ENCODE measurements at places on chromosomes 7 and 10. TPM values are rescaled to one million over a fixed set of nuclear protein-coding genes. Genes with fewer than 3 reads are reported as not detected.

The PRPS1L1 gene
- polyA plus RNA-seq, result not detected

The KEL gene
- polyA plus RNA-seq, result not detected

The SOSTDC1 gene
- not detected for polyA plus RNA-seq

The POT1 gene
- 21.1 TPM for polyA plus RNA-seq

The CYTH3 gene
- polyA plus RNA-seq, result 1.5 TPM

The ITGA8 gene
- polyA plus RNA-seq, result not detected

The KCND2 gene
- polyA plus RNA-seq, result not detected

The RBM20 gene
- not detected for polyA plus RNA-seq

The KLF14 gene
- not detected for polyA plus RNA-seq

GRCh38 chr10:88932539-88933256, 19.9 kb downstream of the ACTA2 start:
- H3K27me3 ChIP-seq, result no peaks in the 10 kb centered on the region
- H3K27ac ChIP-seq, result no peak overlapping the region
- no peak overlapping the region for H3K4me3 ChIP-seq
- no peaks in the 10 kb centered on the region for H3K36me3 ChIP-seq
- DNase-seq, result peak; percentile 58
- H3K4me1 ChIP-seq, result peaks cover 5% of the 10 kb centered on the region

DNA sequence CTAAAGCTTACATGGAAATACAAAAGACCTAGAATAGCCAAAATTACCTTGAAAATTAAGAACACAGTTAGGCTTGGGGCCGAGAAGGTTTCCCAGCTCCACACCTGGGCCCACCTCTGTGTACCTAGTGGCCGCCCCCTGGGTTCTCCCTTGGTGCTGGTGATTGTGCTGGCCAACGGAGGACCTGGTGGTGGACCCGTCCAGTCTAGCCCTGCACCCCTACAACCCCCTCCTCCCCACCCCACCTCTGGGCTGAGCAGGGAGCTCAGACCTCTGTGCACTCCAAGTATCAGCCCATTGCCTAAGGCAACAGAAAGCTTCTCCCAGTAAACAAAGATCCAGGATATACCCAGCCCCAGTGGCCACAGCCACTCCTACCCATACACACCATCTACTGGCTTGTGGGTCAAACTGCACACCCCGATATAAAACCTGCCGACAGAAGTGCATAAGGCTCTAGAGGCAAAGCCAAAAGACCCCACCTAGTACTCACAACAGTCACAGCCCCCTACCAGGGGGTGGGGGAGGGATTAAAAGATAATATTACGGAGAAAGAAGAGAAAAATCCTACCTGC, 105.0 kb upstream of the DIP2C start:
- no peak for DNase-seq
- no peaks in the 10 kb centered on the region for H3K27me3 ChIP-seq
- no peak overlapping the region for H3K27ac ChIP-seq
- H3K4me1 ChIP-seq, result no peaks in the 10 kb centered on the region
- no peak overlapping the region for H3K4me3 ChIP-seq

DNA sequence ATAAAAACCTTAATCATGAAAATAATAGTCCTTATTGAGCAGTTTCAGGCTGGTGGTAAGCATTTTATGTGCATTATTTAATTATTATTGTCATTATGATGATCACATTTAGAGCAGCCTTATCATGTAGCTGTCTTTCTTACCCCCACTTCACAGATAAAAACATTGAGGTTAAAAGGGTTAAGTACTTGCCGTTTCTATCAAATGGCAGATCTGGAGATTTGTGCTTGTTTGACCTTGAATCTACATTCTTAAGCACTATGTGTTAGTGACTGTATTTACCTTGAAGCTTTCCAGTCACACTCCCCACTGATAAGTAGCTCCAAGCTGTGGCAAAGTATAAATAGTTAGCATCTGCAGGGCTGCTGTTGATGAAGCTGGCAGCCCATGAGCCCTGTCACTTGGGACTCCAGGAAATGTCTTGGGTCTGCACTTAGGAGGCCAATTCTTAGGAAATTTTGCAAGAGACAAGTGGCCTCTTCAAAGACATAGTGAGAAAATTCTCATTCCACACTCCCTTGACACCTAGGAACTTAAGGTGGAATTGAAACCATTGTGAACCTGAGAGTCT, 116.8 kb upstream of the AGR3 start:
- no peaks in the 10 kb centered on the region for H3K4me1 ChIP-seq
- no peak overlapping the region for H3K4me3 ChIP-seq
- no peak overlapping the region for H3K27ac ChIP-seq
- no peaks in the 10 kb centered on the region for H3K27me3 ChIP-seq
- no peak for DNase-seq
- no peaks in the 10 kb centered on the region for H3K36me3 ChIP-seq

DNA sequence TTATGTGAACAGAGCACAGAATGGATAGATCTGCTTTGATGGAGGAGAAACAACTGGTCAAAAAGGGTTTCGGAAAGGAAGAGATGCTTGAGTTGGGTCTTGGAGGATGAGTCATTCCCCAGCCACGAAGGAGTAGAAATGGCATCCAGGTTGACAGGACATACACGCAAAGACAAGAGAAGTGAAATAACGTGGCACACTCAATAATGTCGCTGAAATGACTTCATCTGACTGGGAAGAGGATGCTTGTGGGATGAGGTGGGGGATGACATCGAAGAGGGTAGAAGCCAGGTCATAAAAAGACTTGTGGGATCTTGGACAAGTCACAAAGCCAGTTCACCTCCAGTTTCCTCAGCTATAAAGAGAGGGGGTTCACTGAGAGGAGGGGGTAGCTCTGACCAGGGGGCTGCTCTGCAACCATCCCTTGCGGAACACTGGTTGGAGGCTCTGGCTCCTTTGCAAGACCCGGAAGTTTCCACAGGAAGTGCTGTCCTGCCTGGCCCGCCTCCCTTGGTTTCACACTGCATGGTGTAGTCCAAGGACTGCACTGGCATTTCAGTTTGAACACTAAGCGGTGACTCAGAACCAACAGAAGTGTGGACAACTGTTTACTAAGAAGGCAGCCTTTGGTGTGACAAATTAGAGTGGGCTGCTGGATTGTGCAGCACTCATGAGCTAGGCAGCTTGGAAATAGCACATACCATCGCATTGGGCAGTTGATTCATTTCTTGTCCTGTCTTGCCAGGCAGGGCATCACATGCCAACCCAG, 189.9 kb upstream of the ADO start:
- no peak overlapping the region for H3K27ac ChIP-seq
- no peak overlapping the region for H3K4me3 ChIP-seq
- H3K27me3 ChIP-seq, result no peaks in the 10 kb centered on the region
- DNase-seq, result no peak
- no peaks in the 10 kb centered on the region for H3K36me3 ChIP-seq
- no peaks in the 10 kb centered on the region for H3K4me1 ChIP-seq

DNA sequence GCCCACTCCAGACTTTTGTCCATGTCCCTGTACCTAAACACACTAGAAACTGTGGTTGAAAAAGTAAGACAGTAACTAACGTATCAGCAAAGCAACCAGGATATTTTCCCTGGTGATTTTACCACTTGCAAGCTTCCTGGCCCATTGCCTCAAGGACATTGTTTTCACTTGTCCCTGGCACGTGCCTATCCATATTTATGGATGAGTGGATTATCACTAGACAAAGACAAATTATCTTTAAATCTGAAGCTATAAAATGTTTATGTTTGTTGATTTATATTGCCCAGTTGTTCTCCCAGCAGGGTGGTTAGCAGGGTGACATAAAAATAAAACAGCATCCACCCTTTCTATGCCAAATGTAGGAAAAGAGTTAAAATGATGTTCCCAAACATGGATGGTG, 93.2 kb upstream of the STEAP1 start:
- no peak for DNase-seq
- no peak overlapping the region for H3K27ac ChIP-seq
- no peaks in the 10 kb centered on the region for H3K4me1 ChIP-seq
- H3K4me3 ChIP-seq, result no peak overlapping the region

DNA sequence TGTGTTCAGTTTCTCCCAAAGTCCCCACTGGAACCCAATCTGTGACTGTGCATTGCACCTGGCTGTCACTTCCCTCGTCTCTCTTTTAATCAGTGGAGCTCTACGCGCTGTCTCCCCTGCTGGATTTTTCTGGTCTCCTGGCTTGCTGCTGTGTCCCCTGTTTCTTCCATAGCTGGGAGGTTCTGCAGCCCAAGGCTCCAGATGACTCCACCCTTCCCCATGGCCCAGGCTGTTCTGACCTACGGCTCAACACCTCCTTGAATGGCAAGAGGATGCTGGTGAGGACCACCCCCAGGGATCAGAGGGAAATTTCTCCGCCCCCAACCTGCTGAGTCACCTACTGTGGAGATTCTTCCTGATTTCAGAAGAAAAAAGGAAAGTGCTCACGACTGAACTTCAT, 961.4 kb upstream of the ZNF722 start:
- no peaks in the 10 kb centered on the region for H3K36me3 ChIP-seq
- H3K27ac ChIP-seq, result no peak overlapping the region
- no peaks in the 10 kb centered on the region for H3K27me3 ChIP-seq
- no peak for DNase-seq
- no peak overlapping the region for H3K4me3 ChIP-seq

DNA sequence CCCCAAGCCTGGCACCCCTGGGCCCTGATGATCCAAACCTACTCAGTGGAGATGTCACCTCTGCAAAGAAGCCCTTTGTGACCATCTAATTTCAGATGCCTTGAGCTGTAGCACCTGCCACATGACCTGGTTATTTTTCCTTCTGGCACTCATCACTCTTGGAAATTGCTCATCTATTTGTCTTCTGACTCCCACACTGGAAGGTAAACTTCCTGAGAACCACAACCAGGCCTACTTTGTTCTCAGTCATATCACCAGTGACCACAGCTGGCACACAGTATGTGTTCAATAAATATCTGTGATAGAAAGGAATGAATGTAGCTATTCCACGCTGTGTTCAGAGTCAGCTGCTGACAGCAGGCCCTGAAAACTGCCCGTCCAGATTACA, 97.1 kb downstream of the SH3PXD2A start:
- no peaks in the 10 kb centered on the region for H3K27me3 ChIP-seq
- peaks cover 34% of the 10 kb centered on the region for H3K4me1 ChIP-seq
- H3K4me3 ChIP-seq, result no peak overlapping the region

DNA sequence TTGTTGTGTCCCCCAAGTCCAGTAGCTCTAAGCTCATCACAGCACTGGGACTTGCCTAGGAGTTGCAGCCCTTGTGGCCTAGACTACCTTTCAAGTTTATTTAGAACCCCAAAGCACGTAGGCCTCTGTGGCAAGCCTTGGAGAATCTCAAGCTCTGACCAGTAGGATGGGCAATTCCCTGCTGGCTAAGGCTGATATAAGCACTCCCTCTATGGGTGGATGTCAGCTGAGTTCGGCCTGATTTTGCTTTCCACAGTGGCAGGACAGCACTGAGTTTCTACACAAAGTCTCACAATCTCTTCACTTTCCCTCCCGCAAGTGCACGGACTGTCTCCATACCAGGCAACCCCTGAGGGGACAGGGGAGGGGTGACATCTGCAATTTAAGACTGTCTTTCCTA, 886.4 kb upstream of the LRRN3 start:
- no peak for DNase-seq
- H3K27ac ChIP-seq, result no peak overlapping the region
- H3K36me3 ChIP-seq, result no peaks in the 10 kb centered on the region
- H3K4me3 ChIP-seq, result no peak overlapping the region
- H3K27me3 ChIP-seq, result no peaks in the 10 kb centered on the region
- H3K4me1 ChIP-seq, result no peaks in the 10 kb centered on the region

- H3K4me3 ChIP-seq, result no peak overlapping the region
- no peaks in the 10 kb centered on the region for H3K27me3 ChIP-seq
- no peak for DNase-seq
- H3K4me1 ChIP-seq, result no peaks in the 10 kb centered on the region
Observed at GRCh38 chr7:99029466-99030435, 114.2 kb downstream of the SMURF1 start.

DNA sequence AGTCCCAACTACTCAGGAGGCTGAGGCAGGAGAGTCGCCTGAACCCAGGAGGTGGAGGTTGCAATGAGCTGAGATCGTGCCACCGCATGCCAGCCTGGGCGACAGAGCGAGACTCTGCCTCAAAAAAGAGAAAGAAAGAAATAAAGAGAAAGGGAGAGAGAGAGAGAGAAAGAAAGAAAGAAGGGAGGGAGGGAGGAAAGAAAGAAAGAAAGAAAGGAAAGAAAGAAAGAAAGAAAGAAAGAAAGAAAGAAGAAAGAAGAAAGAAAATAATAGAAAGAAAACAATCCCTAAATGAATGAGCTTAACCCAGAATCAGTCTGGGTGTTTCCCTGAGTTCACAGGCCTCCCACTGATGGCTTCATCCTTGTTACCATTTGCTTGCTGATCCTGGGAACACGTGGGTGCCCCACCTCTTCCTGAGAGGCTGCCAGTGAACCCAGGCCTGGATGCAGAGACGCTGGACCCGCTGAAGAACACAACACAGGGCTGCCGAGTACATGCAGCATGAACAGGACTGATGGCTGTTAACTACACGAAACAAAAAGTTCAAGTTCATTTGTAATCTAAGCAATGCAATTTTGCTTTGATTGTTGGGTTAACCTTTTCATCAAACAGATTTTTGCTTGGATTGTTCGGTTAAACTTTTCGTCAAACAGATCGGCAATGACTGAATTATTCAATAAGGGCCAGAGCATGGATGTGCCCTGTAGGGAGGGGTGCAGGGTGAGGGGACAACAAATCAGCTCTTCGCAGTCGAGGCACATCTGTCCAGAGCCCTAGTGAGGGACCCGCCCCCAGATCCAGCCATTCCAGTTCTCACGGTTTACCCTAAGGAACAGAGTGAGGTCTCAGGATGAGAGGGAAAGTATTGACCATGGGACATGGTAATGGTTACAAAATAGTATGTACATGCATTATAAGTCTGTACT, 11.5 kb downstream of the NPFFR1 start:
- H3K4me3 ChIP-seq, result no peak overlapping the region
- no peak for DNase-seq
- no peaks in the 10 kb centered on the region for H3K4me1 ChIP-seq
- no peaks in the 10 kb centered on the region for H3K36me3 ChIP-seq

DNA sequence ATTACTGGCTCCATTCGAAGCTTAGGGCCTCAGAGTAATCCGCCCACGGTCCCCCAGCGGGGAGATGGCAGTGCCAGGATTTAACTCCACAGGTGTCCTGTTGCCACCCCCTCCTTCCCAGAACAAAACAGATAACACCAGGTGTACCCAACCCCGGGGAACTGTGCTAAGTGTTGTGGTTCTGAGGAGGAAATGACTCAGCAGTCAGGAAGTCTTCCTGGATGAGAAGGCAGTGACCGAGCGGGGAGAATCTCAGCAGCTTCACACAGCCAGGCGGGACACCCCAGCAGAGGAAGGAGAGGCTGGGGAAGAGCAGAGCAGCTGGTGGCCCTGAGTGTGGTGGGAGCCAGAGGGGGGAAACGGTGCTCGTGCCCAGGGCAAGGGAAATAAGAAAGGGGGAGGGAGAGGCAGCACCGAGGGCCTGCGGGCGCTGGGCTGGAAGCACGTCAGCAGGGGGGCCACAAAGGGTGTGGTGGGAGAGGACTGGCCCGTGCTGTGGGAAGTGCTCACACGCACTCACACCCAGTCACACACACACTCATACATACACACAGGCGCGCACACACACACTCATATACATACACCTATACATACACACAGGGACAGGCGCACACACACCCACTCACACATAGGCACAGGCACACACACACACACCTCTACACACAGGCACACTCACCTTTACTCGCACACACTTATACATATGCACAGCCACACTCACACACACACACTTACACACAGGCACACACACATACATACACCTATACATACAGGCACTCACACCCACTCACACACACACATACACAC, 59.8 kb upstream of the CHST15 start:
- DNase-seq, result peak; percentile 32
- peaks cover 4% of the 10 kb centered on the region for H3K4me1 ChIP-seq
- H3K36me3 ChIP-seq, result no peaks in the 10 kb centered on the region
- no peak overlapping the region for H3K4me3 ChIP-seq
